ENCODE measurements at places on chromosomes 1 and 21.

DNA sequence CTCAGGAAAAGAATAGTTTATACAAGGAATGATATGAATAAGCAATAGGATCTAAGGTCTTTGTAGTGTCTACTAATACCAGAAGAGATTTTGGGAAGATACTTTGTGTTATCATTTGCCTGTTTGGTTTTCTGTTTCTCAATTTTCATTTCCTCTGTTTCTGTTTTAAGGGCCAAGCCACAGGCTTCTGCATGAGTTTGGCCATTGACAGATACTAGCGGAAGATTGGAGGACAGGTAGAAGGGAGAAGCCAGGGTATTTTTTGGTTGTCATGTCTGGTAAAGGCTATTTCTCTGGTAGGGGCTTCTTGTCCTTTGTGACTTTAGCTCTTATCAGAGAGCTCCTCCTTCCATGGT lies 51.4 kb downstream of the HS2ST1 start:
- no peak for DNase-seq

- no peak for DNase-seq
These were observed 20.0 kb upstream of the CLIC6 start for GRCh38 chr21:34648739-34649297.

DNA sequence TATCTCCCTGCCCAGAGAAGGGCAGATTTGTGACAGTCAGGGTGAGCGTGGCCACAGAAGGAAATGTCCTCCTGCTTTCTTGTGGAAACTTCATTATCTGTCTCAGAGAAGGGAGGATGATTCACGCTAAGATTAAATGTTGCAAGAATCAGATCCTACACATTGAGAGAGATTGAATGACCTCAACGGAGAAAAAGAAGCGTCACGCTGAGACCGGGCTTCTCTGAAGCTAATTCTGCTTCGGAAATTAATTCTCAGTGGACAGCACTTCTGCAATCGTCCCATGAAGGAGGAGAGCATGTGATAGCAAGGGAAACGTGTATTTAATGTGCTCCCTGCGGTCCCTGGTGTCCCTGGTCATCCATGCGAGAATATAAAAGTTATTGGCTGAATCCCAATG lies 19.8 kb upstream of the C1orf21 start:
- peak; percentile 52 for DNase-seq

GRCh38 chr1:1858382-1859086 lies 32.4 kb downstream of the GNB1 start:
- DNase-seq, result peak; percentile 90

DNA sequence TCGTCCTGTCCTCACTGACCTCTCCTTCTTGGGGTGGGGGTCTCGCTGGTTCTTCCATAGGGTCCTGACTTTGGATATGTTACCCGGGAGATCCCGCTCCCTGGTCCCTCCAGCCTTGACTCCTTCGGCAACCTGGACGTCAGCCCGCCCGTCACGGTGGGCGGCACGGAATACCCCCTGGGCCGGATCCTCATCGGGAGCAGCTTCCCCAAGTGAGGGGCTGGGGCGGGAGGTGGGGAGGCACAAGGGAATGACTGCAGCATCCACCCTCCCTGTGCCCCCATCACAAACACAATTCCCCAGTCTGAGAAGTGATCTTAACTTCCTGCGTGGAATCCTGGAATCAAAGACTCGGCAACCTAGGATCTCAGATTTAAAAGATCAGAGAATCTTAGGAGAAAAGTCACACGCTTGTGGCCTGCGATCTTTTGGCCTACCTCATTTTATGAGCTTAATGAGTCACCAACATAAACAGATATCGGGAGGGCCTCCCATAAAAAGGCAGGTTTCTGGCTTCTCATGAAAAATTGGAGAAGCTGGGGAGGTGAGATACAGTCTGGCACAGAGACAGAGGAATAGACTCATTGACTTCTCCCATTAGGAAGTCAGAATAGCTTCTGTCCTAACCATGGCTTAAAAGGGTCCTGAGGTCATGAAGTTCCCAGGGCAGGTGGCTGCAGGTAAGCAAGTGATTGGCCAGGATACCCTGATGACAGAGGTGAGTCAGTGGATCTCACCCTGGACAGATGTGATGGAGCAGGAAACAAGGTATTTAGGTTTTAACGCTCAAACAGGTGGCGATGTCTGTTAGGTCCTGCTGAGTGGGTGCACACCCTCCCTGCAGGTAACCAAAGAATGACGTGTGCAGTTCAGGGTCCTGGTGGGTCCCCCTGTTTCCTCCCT lies 15.9 kb upstream of the PADI3 start:
- peak; percentile 64 for DNase-seq

- peak; percentile 3 for DNase-seq
These were observed 22.9 kb upstream of the MTF2 start for GRCh38 chr1:93056214-93056613.

DNA sequence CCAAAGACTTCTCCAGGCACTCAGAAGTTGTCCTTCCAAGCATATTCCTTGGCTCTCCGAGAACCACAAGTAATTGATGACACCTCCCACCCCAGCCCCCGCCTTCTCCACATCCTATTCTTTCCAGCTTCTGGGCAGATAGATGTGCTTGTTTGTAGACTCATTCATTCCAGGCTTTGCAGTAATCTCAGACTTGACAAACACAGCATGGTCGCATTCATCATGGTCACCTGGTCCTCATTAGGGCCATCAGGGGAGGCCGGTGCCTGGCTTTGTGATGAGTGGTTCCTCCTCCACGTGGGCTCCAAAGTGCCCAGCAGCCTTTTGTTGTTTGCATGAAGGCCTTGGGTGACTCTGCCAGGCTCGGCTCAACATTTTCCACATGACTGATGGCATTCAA lies 28.5 kb upstream of the KCNE2 start:
- DNase-seq, result no peak

GRCh38 chr1:179529482-179530195 lies 46.1 kb downstream of the NPHS2 start:
- DNase-seq, result no peak

GRCh38 chr1:24117722-24118409 lies 5.9 kb upstream of the MYOM3 start:
- peak; percentile 26 for DNase-seq

GRCh38 chr1:16092097-16092922 lies 18.9 kb upstream of the FAM131C start:
- no peak for DNase-seq
